Astrocyte (in vitro differentiated cells and primary cell): ENCODE measurements at places on chromosomes 1 and 21. TPM values are rescaled to one million over a fixed set of nuclear protein-coding genes. Genes with fewer than 3 reads are reported as not detected.

TCHH gene
- 0.70 and 0.86 TPM in 2 replicates for total RNA-seq

AUNIP gene
- 1.3 and 2.1 TPM in 2 replicates for total RNA-seq

SEMA6C gene
- total RNA-seq: 7.4 and 7.5 TPM in 2 replicates

SPRR2G gene
- not detected in 2 replicates for total RNA-seq

FAM72D gene
- total RNA-seq: 0.70 and 1.00 TPM in 2 replicates

GRCh38 chr1:38444770-38445442 lies 398.3 kb upstream of the POU3F1 start:
- no peak for DNase-seq
- no peaks in the 10 kb centered on the region for H3K36me3 ChIP-seq

DNA sequence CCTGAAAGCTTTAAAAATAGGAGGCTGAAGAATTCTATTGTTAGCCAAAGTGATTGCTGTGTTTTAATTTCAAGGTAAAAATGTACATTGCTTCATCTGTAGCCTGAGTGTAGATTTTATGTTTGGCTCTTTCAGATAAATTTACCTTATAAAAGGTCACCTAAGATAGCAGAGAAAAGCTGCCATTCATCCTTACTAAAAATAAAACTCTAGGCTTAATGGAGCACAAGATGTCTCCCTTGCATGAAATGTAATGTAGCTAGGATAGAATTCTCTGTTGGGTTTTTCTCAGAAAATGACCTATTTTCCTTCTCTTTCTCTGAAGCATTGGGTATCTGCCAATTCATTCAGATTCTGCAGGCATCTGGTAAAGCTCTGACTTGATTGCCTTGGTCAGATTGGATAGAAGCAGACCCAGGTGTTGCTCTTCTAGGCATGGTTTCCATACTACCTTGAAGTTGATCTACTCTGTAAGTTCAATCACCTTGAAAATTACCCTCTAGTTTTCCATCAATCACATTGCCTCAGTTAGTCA lies 176.6 kb upstream of the GORAB start:
- H3K36me3 ChIP-seq: no peaks in the 10 kb centered on the region
- no peaks in the 10 kb centered on the region for H3K27me3 ChIP-seq
- no peaks in the 10 kb centered on the region for H3K4me1 ChIP-seq
- no peak overlapping the region for H3K27ac ChIP-seq
- no peak for DNase-seq

DNA sequence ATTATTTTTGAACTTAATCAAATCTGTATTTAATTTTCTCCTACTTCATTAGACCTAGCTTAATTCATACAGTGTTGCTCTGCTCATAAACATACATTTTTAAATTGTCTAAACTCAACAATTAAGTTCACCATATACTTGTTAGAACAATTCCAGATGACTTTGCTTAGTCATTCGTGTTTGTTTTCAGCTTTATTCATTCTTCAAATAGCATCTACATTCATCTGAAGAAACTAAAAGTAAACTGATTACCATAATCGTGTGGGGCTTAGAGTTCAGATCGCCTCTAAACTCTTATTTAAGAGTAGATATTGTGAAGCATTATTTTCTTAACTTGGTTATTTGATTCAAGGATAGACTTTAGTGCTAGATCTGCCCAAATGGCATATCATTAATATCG lies 34.4 kb downstream of the KLHL20 start:
- H3K4me3 ChIP-seq: no peak overlapping the region
- H3K36me3 ChIP-seq: peaks cover 5% of the 10 kb centered on the region
- DNase-seq: no peak
- no peak overlapping the region for H3K27ac ChIP-seq
- no peaks in the 10 kb centered on the region for H3K27me3 ChIP-seq

GRCh38 chr1:16112596-16113555 lies 39.4 kb upstream of the FAM131C start:
- no peaks in the 10 kb centered on the region for H3K27me3 ChIP-seq
- no peak overlapping the region for H3K4me3 ChIP-seq
- peak; percentile 49 for DNase-seq
- peaks cover 34% of the 10 kb centered on the region for H3K4me1 ChIP-seq

GRCh38 chr21:19122356-19122755 lies 718.8 kb upstream of the TMPRSS15 start:
- H3K4me1 ChIP-seq: no peaks in the 10 kb centered on the region
- H3K4me3 ChIP-seq: no peak overlapping the region
- H3K27me3 ChIP-seq: no peaks in the 10 kb centered on the region
- no peak overlapping the region for H3K27ac ChIP-seq
